Central memory CD8-positive, alpha-beta T cell (primary cell): ENCODE measurements at places on chromosomes 1 and 21.

DNA sequence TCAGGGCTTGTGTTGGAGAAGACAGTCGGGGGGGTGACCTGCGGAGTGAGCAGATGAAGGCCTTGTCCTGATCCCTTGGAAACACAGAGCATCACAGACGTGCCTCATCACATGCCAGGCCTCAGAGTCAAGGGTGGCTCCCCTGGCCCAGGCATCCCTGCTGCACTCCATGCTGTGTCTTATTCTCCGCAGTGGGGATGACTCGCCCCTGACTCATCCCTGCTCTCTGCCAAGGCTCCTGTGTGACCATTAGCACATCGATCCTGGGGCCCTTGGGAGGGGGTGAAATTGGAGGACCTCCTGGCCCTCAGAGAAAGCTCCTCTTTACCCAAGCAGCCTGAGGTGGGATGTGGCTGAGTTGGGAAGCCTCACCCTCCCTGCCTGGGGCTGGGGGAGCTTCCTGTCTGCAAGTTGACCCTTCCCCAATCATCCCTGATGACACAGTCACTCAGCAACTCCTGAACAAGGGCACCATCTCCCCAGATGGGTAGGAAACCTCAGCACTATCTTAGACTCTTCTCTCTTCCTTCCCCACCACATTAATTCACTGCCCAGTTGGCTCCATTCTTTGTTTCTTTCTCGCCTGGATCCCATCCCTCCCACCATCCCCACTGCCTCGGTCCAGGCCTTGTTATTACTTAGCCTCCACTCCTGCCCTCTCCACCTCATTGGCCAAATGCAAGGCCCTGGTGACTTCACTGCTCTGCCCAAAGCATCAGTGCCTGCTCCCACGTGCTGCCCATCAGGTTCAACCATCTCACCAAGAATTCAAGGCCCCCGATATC, 74.6 kb downstream of the CAMK2N1 start:
- DNase-seq = no peak

DNA sequence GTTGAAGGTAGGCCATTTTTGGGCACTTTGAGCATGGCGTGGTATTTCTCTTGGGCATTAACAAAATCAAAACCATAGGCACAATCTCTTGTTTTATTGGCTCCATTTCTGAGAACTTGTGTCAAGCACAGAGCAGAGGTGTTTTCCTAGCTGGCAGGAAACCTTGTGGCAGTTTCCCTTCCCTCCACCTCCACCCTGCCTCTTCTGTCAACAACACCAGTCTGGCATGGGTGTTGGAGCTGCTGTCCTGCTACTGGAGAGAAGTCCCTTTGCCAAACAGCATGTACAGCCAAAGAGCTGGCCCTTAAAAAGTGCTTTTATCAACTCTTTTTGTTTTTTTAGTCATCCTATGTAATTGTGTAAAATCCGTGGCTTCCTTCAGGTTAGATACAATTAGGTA, 16.0 kb downstream of the ATP1A1 start:
- no peak for DNase-seq

DNA sequence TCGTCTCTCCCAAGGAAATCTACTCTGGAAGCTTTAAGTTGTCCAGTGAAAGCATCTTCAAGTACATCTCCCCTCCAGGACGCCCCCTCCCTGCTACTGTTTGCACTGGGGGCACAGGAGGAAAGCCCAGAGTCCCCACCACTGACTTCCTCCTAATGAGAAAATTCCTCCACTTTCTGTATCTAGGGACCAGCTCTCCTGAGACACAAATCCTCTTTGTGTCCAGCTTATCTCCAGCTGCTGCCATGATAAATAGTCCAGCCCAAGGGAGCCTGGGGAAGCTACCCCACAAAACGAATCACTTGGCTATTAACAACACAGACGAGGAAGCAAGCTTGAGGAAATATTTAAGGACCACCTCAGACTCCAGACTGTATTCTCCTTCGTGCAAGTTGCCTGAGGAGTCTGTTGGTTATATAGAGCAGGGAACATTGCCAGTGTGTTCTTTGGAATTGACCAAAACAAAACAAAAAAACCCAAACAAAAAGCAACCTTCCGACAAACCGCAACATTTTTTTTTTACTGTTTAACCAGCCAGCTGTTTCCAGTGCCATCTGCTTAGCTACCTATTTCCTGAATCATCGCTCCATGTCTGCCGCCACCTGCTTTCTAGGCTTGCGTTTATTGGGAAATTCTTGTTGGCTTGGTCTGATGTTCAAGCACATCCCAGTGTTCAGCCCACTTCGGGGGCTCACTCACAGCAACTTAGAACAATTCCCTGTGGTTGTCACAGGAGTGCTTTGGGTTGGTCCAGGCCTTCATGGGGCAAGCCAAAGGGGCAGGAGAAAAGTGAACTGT, 7.7 kb downstream of the C1orf226 start:
- no peak for DNase-seq

GRCh38 chr1:19512545-19512944, 27.2 kb upstream of the CAPZB start:
- DNase-seq = no peak

- no peak for DNase-seq
Measured at GRCh38 chr1:23980728-23981070, 572 bp upstream of the SRSF10 start.

DNA sequence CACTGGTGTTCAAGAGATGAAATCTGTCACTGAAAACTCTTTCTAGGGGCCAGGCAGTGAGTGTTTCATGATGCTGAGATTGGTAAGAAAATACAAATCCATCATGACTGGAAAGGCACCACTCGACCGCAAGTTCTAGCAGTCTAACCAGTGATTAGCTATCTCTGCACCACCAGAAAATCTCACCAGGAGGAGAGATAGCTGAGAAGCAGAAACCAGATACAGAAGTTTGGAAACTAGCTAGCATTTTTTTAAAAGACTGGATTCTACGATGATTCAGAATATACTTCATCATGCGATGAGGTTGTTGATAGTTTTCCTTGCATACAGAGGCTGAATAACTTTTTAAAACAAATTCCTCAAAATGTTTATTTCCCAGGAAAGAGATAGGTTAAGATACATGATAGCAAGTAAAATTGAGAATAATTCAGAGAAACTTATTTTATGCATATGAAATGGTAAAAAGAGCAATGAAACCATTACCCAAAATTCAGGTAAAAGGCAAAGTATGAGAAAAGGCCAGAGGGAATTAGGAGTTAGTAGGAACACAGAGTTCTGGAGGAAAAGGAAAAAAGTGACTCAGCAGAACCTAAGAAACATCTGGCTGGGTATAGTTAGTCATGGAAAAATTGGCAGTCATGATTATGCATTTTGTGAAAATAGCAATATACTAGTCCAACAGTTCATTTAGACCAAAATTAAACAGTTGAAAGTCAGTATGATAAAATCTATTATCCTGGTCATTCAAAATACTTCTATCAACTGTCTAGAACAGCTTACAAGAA, 3.3 kb upstream of the F3 start:
- no peak for DNase-seq

- no peak for DNase-seq
Measured at GRCh38 chr1:71610476-71610875, 529.6 kb upstream of the ZRANB2 start.

GRCh38 chr1:172727956-172728603, 69.2 kb downstream of the FASLG start:
- DNase-seq = peak; percentile 22

DNA sequence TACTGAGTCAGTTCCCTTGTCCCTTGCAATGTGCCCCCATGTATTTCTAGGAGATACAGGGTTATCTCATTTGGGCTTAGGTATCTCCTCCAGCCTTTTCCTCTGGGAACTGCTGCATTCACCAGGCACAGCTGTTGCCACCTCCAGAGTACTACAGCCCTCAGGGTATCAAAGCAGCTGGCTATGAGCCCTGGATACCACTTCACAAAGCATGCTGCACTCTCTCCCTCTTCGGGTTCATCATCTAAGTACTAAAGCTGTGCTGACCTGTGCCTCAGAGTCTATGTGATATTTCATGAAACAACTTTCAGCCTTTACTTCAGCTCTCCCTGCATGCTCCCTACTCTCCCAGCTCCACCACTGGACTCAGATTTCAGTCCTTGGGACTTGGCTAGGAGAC, 62.3 kb downstream of the CCDC185 start:
- no peak for DNase-seq

GRCh38 chr1:222792744-222793143, 22.1 kb upstream of the DISP1 start:
- no peak for DNase-seq
